Activated T-helper 1 cell treated with anti-CD3 and anti-CD28 coated beads, Interleukin-2, amount 50 U/mL, for 16 hours (primary cell): ENCODE measurements at places on chromosomes 1 and 21.

- DNase-seq = no peak
Observed at GRCh38 chr1:109500941-109501381, 7.1 kb downstream of the CYB561D1 start.

DNA sequence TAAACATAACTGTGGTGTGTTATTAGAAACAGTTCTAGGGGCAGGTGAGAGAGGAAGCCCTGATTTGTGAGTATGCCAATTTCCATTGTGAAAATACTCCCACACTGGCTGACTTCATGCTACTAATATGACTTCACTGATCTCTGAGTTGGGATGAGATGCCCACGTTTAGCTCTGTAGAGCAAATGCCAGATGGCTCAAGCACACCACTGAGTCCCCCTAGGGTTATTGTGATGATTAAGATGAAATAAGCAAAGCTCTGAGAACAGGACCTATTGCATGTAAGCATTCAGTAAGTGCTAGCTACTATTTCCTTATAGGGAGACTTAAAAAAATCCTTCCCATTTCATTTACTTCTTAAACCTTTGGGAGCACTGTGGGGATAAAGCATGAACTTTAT is 117.6 kb downstream of the CENPF start:
- DNase-seq = no peak

- DNase-seq = no peak
Observed at GRCh38 chr1:99553301-99553700, 92.6 kb upstream of the PALMD start.

DNA sequence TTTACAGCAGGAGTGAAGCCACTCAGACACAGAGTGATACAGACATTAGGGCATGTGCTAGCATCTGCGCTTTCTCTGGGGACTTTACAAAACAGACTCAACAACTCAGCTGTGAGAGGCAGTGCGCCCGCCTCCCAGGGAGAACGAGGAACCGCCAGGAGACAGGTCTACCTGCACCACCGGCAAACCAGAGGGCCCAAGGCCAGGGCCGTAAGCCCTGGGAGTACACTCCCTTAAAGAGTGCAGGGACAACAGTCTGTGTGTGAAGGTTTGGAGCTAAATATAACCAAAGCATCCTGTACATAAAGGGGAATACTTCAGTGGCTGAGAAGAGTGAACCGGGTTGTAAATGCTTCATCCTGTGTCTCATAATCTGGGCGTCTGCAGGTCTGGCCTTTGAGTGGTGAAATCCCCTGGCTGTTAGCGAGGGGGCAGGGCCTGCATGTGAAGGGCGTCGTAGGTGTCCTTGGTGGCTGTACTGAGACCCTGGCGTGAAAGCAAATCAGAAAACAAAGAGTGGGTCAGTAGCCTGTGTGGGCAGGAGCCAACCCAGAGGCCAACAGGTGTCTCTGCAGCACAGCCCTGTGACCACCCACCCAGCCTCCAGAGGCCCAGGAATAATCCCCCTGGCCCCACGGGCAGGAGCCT is 86.9 kb downstream of the CD247 start:
- DNase-seq = no peak

DNA sequence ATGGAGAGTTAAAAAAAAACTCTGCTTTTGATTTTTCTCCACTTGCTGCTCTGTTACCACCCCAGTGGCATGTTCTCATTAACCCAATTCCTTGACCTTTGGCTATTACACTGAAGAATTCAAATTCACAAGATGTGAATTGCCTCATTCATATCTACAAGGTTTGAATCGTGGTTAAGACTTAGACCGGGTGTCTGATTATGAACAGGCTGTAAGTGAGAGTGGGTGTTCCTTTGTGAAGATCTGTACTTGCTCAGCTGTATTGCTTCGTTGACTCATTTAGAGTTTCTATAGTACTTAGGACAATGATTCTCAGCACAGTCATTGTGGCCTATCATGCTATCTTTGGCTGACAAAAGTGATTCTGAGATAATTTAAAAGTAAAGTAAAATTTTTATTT is 36.4 kb downstream of the DNM3 start:
- DNase-seq = no peak
